Dorsolateral prefrontal cortex (tissue), 122 donors: ENCODE measurements at places on chromosomes 16 and 17.
A peak's percentile ranks its signal among the peaks of the same experiment; 100 is the strongest.

GRCh38 chr16:586047-586644 lies 3.7 kb upstream of the RAB40C start:
- DNase-seq: no peak

DNA sequence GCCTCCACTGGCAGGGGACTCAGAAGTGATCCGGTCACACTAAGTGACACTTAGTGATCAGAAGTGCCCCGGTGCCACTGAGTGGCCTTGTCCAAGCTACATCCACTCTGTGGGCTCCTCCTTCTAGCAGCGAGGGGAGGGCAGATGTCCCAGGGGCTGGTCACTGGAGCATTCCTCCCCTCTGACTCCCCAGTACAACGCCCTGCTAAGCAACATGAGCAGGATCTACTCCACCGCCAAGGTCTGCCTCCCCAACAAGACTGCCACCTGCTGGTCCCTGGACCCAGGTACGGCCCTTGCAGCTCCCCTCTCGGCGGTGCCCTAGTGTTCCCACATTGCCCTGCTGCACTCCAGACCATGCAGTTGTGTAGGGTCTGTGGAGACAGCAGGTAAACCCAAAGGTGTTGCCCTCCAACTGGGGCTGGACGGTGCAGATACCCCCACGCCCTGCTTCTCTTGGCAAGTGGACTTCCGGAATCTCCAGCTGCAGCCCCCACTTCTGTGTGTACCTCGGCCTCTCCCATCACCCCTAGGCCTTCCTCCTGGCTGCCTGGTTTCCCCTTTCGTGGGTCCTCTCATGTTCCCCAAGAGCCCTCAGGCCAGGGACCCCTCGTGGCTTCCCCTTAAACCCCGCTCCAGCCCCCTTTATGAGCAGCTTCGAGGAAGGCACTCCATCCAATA lies 2.1 kb downstream of the ACE start:
- peak; percentile 17 for DNase-seq

DNA sequence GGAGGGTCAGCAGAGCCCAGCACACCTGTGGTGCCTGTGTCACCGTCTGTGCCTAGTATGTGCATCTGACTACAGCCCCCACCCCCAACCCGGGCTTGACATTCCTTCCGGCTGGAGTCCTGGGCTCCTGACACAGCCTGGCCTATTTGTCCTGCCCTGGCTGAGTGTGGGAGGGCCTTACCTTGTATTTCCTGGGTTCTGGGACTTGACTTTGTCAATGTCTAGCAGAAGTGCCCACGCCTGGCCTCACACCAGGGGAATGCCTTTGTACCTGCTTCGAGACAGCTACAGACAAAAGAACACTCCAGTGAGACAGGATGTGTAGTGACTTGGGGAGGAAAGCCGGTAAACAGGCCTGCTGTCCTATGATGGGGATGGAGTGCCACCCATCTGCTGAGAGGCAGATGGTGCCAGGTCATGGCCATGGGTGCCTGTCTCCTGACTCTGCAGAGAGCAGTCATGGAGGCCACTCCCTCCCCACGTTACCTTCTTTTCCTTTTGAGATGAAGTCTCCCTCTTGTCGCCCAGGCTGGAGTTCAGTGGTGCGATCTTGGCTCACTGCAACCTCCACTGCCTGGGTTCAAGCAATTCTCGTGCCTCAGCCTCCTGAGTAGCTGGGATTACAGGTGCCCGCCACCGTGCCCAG lies 42.8 kb downstream of the TNFRSF13B start:
- DNase-seq: no peak

DNA sequence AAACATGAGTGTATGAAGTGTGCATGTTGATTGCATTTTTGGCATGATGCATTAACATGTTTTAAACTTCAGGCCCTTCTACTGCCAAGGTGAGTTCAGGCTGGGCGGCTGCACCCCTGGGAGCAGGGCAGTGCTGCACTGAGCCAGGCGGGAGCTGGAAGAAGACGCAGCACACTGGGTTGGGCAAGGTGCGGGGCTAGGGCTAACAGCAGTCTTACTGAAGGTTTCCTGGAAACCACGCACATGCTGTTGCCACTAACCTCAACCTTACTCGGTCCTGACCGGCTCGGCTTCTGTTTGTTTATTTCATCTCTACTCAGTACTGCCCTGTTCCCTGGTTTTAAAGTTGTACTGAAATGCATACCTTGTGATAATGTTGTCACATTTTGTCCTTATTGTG lies 61.0 kb downstream of the MAP2K4 start:
- no peak for DNase-seq

DNA sequence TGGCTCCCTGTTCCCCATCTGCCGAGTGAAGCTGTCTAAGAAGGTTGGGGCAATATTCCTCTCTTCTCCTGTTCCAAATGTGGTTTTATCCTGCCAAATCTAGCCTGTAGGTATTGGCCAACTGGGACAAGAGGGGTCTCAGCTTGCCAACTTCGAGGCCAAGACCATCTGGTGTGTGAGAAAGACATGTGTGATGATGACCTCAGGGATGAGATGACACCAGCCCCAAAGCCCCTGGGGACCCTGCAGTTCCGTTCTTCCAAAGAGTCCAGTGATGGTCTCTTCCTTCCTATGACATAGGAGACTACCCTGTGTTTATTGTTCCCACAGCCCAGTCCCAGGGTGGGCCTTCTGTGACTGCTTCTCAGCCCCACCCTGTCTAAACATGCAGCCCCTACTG lies 34.8 kb upstream of the ADAMTS18 start:
- no peak for DNase-seq

- no peak for DNase-seq
Observed at GRCh38 chr17:396788-397187, 44.2 kb upstream of the RPH3AL start.

GRCh38 chr16:56518425-56518824 lies 1.4 kb downstream of the BBS2 start:
- DNase-seq: no peak

DNA sequence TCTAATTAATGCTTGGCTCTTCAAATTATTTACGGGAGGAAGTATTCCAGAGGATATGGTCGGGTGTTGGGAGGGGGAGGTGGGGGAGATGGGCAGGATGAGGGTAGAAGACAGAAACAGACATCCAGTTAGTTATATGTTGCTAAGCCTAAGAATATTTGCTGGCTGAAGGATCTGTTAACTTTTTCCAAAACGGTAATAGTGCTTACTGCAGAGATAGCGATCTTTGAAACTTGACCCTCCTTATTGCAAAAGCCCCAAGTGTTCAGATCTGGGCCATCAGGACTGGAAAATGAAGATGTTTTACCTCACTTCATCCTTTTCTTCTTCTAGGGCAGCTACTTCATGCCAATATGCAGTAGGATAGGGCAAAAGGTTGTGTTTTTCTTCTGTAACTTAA lies 27.0 kb upstream of the MMD start:
- DNase-seq: no peak

- DNase-seq: no peak
Observed at GRCh38 chr16:73543970-73544599, 496.2 kb upstream of the ZFHX3 start.

GRCh38 chr17:18323007-18323406 lies 7.9 kb downstream of the SMCR8 start:
- DNase-seq: no peak

DNA sequence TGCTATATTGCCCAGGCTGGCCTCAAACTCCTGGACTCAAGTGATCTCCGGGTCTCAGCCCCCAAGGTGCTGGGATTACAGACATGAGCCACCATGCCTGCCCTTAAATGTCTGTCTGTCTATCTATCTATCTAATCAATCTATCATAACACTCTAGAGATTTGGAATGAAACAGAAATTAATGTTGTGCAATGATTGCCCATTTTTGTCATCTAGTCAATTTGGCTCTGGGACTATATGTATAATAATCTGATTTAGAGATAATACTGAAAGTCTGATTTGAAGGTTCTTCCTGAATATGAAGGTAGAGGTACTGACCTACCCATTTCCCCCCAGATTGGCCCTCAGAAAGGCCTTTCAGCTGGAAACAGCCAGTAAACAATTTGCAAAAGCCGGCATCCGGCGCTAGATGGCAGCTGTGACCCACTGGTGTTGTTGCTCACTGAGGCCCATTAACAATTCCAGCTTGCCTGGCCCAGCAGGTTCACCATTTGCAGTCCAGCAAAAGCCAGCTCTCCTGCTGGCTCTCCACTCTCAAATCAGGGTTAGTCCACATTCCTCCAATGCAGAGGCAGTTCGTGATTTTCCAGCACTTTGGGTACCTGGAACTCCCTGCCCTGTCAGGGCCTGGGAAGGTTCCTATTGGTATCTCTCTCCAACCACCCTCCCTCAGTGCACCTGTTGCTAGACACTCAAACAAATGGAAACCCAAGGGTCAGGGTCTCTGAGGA lies 22.9 kb upstream of the C16orf87 start:
- peak; percentile 88 for DNase-seq

- no peak for DNase-seq
Observed at GRCh38 chr16:89899879-89900481, 18.7 kb upstream of the MC1R start.

GRCh38 chr17:21288571-21289017 lies 4.1 kb downstream of the MAP2K3 start:
- no peak for DNase-seq

DNA sequence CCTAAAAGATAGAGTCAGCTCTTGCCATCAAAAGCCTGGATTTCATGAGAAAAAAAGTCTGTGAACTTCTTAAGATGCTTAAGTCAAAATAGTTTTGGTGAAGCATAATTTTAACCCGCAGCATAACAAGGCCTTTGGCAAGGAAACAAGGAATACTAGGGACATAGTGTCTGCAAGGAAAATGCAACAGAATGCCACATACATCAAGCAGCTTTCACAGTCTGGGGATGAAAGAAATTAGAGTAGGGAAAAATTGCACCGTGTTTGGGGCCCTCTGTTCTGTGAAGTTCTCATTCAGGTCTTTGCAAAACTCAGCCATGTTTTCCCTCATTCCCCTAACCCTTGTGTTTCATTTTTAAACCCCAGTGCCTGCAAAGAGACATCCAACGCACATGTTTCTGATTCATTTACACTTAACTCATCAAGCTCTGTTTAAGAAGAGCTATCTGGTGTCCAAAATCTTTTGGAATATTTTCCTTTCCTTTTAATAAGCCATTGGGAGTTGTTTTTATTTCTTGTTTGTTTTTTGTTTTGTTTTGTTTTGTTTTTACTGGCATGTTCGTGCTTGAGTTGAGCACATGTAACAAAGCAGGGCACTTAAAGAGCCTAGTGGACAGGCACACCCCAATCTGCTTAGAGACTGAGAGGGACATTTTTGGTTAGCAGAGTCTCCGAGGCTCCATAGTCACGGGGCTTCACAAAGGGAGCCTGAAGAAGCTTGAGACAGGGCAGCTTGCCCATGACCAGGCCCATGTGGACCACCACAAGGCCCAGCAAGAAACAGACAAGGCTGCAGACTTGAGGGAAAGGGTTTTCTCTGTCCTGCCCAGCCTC lies 116.5 kb downstream of the ANKFN1 start:
- DNase-seq: no peak

GRCh38 chr17:34757106-34757505 lies 177.7 kb downstream of the TMEM132E start:
- no peak for DNase-seq

- no peak for DNase-seq
Observed at GRCh38 chr16:66390346-66391108, 24.0 kb downstream of the CDH5 start.

DNA sequence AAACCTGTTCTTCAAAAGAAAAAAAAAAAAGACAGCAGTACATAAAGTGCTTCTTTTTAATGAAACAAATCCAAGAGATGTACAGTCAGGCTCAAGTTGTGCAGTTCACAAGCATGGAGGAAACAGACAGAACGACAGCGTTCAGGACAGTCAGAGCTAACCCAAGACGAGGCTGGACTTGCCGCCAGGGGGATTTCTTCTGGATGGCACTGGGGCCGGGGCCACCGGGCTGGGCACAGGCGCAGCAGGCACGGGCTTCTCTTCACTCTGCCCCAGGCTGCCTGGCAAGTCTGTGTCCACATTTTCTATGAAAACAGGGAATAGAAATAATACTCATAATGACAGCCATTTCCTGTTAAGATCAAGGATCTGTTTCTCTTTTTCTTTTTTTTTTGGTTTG lies 4.4 kb upstream of the NT5C start:
- DNase-seq: no peak

DNA sequence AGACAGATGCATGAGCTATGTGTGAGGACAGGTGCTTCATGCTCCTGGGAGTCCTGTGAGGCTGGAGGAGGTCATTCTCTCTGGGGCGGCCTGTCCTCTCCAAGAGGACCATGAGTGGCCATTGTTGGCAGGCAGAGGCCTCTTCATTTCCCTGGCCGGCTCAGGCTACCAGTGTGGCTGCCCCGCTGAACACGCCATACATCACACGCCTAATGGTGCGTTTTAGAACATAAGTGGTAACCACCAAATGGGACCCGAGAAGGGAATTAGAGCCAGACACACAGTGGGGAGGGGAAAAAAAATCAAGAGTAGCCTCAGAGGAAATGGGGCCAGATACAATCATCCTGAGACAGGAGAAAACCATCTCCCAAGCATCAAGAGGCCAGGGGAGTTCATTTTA lies 140.0 kb downstream of the SPACA3 start:
- DNase-seq: no peak
